ENCODE measurements at places on chromosomes 6 and 20.
A peak's percentile ranks its signal among the peaks of the same experiment; 100 is the strongest.

GRCh38 chr6:1437553-1438406, 48.4 kb downstream of the FOXF2 start:
- no peak for DNase-seq

GRCh38 chr6:150076196-150076893, 7.4 kb upstream of the ULBP3 start:
- no peak for DNase-seq

DNA sequence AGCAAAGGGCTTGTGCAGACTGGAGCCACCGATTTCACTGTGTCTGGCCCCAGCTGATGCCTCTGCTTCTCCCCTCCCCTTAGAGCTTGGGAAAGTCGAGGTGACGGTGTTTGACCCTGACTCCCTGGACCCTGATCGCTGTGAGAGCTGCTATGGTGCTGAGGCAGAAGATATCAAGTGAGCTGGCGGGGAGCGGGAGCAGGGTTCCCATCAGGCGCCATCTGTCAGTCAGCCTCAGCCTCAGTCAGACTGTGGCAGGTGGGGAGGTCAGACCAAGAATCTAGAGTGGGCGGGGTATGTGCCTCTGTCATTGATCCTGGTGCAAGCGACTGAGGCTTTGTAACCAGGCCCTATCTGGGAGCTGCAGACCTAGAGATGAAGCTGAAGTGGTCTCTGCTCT, 5.5 kb downstream of the ERGIC3 start:
- DNase-seq = no peak

- DNase-seq = no peak
These were observed 6.3 kb upstream of the SIRPG start for GRCh38 chr20:1663917-1664316.

- no peak for DNase-seq
These were observed 17.1 kb upstream of the BPI start for GRCh38 chr20:38286586-38287531.

GRCh38 chr6:107704347-107705013, 119.6 kb downstream of the SCML4 start:
- DNase-seq = peak; percentile 66

DNA sequence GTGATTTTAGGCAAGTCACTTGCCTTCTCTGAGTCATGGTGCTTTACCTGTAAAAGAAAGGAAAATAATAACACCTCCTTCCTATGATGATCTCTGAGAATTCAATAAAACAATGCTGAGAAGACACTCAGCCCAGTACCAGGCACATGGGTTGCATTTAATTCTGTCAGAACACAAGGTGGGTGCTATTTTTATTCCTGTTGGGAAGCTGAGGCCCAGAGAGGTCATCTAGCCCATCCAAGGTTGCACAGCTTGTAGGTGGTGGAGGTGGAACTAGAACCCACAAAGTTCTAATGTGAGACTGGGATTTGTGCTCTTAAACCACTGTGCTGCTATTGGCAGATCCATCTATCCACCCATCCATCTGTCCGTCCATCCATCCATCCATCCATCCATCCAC, 39.6 kb upstream of the PTGIS start:
- DNase-seq = no peak

DNA sequence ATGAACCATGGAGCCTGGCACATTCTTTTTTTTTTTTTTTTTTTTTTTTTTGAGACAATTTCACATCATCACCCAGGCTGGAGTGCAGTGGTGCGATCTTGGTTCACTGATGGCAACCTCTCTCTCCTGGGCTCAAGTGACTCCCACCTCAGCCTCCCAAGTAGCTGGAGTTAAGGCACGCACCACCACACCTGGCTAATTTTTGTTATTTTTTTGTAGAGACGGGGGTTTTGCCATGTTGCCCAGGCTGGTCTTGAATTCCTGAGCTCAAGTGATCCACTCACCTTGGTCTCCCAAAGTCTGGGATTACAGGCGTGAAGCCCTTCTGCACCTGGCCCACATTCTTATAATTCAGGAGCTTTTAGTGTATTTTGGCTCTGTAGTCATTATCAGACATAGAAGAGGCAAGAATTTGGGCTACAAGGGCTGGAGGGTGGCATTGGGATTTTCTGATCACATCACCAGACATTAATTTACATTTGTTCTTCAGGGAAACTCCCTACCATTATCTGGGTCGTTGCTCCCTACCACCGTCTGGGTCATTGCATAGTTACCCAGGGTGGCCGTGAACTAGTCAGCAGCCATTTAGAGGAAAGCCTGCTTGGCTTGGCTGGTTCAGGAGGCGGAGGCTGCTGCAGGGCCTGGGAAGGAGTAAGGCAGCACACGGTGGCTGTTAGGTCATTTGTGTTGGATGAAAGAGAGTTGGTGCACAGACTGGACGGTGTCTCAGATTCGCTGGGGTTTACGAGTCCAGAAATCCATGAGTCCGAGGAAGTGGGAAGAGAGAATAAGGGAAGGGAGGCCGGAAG, 17.6 kb downstream of the ARID1B start:
- no peak for DNase-seq
